ENCODE measurements at places on chromosomes 12 and 14.

GRCh38 chr12:80241576-80242273, 142.4 kb downstream of the OTOGL start:
- DNase-seq: no peak

- no peak for DNase-seq
Observed at GRCh38 chr12:131642771-131643170, 68.1 kb upstream of the SFSWAP start.

GRCh38 chr12:13229504-13229903, 33.0 kb downstream of the EMP1 start:
- DNase-seq: no peak

DNA sequence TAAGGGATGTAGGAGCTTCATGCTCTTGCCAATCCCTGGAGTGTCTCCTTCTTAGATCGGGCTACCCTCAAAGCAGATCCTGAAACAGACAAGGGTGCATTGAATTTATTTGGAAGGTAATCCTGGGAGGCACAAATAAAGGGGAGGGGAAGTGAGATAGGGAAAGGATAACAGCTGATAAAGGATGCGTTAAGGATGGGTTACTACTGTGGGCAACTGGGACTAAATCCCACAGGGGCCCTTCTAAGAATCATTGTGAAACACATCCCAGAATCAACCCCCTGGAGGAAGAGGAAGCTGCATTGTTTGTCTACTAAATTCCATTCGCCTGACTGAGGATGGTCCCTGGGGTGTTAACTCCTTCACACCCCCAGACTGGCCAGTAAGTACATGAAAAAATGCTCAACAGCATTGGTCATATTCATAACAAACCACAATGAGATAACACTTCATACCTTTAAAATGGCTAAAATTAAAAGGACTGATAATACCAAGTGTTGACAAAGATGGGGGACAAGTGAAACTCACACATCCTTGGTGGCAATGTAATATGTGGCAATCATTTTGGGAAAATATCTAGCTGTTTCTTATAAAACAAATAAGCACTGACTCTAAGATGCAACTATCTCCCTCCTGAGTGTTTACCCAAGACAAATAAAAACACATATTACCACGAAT, 37.0 kb upstream of the CMKLR1 start:
- DNase-seq: no peak

DNA sequence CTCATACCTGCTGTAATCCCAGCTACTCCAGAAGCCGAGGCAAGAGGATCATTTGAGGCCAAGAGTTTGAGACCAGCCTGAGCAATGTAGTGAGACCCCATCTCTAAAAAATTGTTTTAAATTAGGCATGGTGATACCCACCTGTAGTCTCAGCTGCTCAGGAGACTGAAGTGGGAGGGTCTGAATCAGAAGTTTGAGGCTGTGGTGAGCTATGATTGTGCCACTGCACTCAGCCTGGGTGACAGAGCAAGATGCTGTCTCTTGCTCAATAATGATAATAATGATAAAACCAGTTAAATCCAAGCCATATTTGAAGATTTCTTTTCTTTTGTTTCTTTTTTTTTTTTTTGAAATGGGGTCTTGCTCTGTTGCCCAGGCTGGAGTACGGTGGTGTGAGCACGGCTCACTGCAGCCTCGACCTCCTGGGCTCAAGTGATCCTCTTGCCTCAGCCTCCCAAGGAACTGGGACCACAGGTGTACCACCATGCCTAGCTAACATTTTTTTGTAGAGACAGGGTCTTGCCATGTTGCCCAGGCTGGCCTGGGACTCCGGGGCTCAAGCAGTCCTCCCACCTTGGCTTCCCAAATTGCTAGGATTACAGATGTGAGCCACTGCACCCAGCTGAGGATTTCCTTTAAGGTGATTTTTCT, 12.8 kb downstream of the PSMA6 start:
- DNase-seq: no peak

DNA sequence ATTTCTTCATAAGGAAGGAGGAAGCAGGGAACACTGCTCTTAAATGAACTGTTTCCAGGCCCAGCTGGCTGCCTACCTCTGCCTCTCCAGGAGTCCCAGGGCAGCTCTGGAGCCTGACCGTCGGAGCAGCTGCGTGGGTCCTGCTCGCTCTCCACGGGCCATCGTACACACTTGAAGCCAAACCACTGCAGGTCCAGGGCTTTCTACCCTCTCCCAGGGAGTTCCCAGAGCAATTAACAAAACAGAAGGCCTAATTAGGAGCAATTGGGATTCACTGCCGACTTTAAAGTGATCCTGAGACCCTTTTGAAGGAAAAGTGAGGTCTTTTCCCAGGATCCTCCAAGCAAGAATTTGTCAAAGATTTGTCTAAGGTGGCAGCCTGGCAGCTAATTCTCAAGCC, 76.9 kb downstream of the OTX2 start:
- no peak for DNase-seq

GRCh38 chr12:115916910-115917668, 360.4 kb downstream of the MED13L start:
- no peak for DNase-seq

DNA sequence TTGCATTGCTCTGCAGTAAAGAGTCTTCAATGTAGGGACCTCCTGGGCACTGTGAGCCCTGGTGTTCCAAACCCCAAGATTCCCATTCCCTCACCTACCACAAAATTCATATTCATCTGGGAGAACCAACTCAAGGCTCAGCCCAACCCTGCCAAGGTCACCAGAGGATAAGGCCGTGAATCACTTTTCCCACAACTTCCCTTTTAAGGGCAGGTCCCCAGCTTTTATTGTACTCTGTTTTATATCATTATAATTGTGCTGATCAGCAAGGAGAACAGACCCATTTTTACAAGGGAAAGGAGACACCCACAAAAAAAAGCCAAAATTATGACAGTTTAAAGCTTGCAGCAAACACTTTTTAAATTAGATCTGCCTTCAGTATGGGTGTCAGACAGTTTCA, 363.0 kb upstream of the FKBP4 start:
- no peak for DNase-seq

DNA sequence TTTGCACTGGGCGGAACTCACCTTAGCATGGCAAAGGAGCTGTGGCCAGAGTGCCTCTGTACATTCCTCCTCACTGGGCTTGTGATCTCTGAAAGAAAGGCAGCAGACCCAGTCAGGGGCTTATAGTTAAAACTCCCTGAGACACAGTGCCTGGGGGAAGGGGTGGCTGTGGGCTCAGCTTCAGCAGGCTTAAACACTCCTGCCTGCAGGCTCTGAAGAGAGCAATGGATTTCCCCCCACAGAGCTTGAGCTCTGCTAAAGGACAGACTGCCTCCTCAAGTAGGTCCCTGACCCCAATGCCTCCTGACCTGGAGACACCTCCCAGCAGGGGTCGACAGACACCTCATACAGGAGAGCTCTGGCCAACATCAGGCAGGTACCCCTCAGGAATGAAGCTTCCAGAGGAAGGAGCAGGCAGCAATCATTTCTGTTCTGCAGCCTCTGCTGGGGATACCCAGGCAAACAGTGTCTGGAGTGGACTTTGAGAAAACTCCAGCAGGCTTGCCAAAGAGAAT, 327.5 kb upstream of the SLC16A7 start:
- DNase-seq: no peak

- DNase-seq: no peak
Observed at GRCh38 chr14:43872222-43872621, 634.9 kb downstream of the FSCB start.

DNA sequence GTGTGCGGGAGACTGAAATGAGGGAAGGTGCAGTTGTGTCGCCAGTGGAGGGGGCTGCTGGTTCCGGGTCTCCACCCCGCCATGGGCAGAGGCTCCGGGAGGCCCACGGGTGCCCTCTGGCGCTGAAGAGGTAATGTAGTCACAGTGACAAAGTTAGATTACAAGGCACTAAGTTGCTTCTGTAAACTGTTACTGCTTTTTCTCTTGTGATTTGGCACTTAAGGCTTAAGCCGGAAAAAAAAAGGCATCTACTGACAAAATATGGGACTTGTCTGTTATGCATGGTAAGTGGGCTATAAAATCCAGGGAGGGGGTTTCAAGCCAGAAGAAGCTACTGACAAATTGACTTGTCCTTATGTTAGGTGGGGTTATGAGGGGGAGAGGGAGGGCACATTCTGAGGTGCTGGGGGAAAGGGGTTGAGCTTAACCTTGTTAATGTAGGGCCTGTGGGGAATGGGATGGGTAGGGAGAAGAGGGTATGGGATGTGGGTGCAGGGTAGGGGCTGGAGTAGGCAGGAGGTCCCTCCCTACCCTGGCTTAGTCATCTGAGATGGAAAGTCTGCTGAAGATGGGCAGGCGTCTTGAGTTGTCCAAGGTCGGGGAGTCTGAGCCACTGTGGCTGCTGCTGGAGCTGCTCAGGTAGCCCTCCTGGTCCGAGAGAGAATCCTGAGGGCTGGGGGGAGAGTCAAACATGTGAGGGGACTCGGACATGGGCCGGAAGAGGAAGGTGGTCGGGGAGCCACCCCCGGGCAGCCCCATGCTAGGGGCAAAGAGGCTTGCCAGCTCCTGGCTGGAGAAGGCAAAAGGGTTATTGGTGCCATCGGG, 3.7 kb downstream of the ZFP36L1 start:
- DNase-seq: peak; percentile 34
